ENCODE measurements at places on chromosomes 3 and 15. TPM values are rescaled to one million over a fixed set of nuclear protein-coding genes. Genes with fewer than 3 reads are reported as not detected.

Gene VILL
- total RNA-seq, result 16.1 TPM

DNA sequence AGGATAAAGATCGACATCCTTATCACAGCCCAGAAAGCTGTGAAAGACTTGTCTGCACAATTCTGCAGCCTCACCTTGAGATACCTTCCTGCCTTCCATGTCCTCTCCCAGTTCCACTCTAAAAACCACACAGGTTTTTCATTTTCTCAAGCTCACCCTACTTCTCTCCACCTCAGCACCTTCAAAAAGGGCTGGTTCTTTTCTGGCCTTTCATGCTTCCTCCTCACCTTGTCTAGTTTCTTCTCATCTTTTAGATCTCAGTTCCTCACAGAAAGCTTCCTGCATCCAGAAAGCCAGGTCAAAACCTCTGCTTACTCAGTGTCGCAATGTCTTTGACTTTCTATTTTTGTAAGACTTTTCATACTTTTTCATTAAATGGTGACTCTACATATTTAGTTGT lies 140.2 kb upstream of the STT3B start:
- no peak for DNase-seq

Gene GOLGA8J
- total RNA-seq, result not detected

- DNase-seq, result peak; percentile 74
Observed at GRCh38 chr15:90660195-90660998, 56.7 kb upstream of the BLM start.

Gene XCR1
- total RNA-seq, result not detected

Gene ATP13A5
- not detected for total RNA-seq

Gene THBS1
- 1,850 TPM for total RNA-seq

DNA sequence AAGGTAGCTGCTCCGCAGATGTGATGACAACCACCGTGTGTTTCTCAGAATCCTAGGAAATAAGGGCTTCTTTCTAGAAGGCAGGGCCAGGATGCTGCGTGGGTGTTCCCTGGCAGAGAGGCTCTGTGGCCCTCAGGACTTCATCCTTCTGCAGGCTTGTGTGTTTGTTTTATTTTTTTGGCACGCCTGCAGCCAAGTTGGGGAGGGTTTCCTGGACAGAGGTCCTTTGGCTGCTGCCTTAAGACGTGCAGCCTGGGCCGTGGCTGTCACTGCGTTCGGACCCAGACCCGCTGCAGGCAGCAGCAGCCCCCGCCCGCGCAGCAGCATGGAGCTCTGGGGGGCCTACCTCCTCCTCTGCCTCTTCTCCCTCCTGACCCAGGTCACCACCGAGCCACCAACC lies at the start of gene CLEC3B:
Gene CLEC3B (plus strand): TSS at position 266 of the 400 bp plus-strand sequence. CDS start 60 bp downstream, at position 326.
- DNase-seq, result no peak

DNA sequence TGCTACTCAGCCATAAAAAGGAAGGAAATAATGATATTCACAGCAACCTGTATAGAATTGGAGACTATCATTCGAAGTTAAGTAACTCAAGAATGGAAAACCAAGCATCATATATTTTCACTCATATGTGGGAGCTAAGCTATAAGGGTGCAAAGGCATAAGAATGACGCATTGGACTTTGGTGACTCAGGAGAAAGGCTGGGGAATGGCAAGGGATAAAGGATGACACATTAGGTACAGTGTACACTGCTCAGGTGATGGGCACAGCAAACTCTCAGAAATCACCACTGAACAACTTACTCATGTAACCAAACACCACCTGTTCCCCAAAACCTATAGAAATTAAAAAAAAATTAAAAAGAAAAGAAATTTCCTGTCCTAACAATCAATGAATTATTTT lies 42.7 kb downstream of the ALCAM start:
- DNase-seq, result no peak

GRCh38 chr3:59212128-59212779 lies 162.4 kb upstream of the CFAP20DC start:
- DNase-seq, result peak; percentile 32

Gene CD96
- 0.84 TPM for total RNA-seq

DNA sequence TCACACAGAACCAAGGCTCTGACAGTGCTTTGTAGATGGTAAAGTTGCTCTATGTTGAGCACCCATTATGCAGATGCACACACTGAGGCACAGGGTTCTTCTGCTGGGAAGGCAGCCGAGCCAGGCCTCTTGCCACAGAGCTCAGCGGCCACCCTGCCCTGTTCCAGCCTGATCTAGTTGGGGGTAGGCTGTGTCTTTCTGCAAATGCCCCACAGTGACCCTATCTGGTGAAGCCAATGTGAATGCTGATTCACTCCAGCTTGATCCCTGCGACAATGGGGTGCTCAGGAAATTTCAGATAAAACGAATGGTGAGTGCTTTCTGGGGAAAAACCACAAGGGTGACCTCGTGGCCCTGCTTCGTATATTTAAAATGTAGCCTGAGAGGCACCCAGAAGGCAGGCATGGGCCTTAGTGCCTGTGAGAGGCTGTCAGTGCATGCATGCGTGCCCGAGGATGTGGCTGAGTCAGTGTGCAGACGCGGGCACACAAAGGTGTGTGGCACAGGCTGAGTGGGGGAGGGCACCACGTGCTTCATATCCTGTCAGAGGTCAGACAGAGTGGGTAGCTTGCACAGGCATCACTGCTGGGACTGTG lies 85.7 kb downstream of the ATP2B2 start:
- DNase-seq, result no peak
